Dorsolateral prefrontal cortex (tissue), 122 donors: ENCODE measurements at places on chromosomes 7 and 10. TPM values are rescaled to one million over a fixed set of nuclear protein-coding genes. Genes with fewer than 3 reads are reported as not detected.

DNA sequence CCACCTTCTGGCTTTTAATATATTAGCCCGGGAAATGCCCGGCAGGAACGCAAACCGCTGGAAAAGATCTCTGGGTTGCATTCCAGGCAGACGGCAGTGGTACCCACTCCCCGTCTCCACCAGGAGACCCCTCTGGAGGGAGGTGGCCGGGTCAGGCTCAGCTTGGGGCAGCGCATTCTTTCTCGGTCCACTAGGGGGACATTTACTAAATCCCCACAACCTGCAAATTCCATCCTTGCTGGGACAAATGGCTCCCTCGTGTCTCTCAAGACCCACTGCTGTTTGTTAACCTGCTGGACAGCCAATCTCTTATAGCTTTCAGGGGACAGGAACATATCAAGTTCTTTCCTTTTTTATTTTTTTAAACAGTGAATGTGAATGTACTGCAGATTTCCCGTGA lies 45.8 kb upstream of the CARD11 start:
- DNase-seq = no peak

- DNase-seq = peak; percentile 54
Measured at GRCh38 chr7:42493436-42494198, 256.6 kb upstream of the GLI3 start.

DNA sequence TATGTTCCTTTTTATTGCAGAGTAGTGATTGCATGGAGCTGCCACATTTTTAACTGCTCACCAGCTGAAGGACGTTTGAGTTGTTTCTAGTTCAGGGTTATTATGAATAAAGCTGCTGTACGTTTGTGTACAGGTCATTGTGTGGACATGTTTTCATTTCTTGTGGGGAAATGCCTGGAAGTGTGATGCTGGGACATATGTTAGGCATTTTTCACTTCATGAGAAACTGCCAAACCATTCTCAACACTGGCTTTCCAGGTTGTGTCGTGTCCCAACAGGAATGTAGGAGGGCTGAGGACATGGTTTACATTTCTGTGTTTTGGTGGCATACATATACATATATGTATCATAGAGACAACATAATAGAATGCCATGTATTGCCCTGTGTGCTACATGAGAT lies 73.0 kb downstream of the NEURL1 start:
- no peak for DNase-seq

- peak; percentile 77 for DNase-seq
Measured at GRCh38 chr7:14902589-14903067, at the start of gene DGKB. DGKB (minus strand) TSS chr7:14902751.

GRCh38 chr10:17120694-17121093 lies 8.9 kb downstream of the CUBN start:
- DNase-seq = no peak

DNA sequence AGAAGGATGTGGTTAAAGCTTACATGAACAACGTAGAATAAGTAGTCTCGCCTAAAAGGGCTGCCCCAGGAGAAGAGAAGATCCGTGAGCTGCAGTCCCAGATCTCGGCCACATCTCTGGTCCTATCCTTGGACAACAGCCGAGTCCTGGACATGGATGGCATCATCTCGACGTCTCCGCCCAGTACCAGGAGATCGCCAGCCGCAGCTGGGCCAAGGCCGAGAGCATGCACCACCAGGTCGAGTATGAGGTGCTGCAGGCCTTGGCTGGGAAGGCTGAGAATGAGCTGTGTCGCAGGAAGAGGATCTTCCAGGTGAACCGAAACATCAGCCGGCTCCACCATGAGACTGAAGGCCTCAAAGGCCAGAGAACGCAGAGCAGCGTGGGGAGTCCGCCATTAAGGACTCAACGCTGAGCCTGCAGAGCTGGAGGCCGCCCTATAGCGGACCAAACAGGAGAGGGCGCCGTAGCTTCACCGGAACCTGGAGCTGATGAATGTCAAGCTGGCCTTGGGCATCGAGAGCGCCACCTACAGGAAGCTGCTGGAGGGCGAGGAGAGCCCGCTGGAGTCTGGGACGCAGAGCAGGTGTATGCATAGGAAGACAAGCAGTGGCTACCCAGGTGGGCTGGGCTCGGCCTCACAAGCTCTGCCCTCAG lies 22.2 kb downstream of the LIPK start:
- DNase-seq = no peak

DNA sequence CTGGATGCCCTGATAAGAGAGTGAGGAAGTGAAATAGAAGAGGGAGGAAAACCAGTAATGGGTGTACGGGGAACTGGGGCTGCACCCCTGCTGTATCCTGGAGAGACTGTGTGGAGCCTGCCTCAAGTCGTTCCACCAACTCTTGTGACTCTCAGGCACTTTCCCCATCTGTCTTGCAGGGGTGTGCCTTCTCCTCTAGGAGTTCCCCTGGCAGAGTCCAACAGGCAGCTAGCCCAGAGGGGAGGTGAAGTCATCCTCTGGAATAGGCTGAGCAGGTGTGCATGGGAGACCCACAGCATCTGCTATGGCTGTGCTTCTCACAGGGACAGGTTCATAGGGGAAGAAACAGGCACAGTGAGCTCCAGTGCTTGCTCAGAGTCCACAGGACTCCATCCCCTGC lies 46.8 kb downstream of the WIPF3 start:
- no peak for DNase-seq

DNA sequence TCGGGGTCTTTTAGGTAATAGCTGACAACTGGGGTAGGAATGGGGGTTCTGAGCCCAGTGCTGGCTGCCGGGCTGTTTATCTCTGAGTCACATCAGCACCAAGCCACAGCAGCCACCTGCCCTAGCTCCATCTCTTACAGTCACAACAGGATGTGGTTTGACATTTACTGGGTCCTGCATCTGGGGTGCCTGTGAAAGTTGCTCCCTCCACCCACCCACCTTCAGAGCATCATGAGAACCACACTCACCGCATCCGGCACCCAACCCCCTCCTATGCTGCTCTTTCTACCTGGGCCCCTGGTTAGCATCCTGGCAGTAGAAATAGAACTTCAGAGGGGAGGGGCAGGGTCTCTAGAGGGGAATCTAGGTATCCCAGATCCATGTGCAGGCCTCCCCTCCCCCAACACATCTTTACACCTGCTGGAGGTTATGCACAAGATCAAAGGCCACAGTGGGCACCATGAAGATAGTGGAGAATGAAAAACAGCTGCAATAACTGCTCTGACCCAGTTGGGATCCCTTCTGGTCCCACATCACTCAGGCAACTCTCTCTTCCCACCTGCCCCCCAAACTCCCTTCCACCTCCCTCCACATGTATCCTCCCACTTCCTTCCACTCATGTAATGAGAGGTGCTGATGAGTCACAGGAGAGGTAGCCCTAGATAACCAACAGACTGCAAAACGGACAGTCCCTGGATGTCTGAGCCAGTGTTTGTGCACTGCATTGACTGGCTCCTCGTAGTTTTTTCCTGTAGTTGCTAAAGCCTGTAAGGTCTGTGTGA lies 38.2 kb downstream of the PRSS2 start:
- no peak for DNase-seq

GRCh38 chr7:157693071-157693520 lies 356.3 kb downstream of the DNAJB6 start:
- no peak for DNase-seq

DNA sequence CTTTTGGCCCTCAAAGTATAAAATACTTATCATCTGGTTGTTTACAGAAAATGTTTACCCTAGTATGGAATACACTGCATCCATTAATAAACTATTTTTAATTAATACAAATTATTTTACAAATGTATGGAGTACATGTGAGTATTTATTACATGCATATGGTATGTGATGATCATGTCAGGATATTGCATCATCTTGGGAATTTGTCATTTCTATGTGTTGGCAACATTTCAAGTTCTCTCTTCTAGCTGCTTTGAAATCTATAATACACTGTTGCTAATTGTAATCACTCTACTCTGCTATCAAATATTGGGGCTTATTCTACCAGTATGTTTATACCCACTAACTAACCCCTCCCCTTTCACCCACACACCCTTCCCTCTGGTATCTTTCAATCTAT lies 103.9 kb upstream of the THSD7A start:
- no peak for DNase-seq

DNA sequence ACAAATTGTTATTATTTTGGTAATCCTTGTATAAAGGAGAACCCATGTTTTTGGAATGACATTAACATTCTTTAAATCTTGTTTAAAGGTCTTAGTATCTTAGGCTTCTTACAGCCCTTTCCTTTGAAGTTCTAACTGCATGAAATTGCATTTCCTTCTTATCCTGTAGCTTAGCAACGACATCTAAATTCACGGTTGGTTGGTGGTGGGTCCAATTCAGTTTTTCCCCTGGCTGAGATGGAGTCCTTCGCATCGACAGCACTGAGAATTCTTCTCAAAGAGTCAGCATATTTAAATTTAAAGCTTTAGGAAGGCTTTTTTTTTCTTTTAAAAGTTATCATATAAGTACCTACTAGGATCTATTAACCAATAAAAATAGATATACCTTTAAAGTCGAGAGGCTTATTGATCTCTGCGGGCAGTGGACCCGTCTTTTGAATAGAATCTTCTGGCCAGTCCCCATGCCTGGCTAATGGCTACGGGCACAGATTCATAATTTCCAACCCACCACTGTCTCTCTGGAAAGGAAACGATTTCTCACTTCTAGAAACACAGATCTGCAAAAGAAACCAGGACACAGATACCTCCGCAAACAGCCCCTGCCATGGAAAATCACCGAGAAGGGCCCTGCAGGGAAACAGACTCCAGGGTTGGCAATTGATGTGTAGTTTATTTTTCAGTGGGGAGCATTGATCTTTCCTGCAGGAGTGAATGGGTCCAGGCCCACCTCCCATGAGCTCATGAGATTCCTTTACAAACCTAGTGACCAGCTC lies 63.4 kb downstream of the RAMP3 start:
- no peak for DNase-seq

GRCh38 chr7:16564023-16564380 lies 37.4 kb downstream of the LRRC72 start:
- DNase-seq = no peak

DNA sequence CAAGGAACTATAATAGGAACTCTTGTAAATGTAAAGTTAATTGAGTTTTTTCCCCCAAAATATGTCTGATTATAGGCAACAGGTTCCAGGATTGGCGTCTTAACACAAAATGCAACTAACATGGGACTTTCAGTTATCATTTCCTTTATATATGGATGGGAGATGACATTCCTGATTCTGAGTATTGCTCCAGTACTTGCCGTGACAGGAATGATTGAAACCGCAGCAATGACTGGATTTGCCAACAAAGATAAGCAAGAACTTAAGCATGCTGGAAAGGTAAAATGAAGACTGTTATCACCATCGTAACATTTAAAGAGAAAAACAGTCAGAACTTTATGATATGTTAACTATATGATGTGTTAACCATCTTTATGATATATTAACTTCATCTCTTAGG lies 63.7 kb downstream of the SP8 start:
- no peak for DNase-seq

GRCh38 chr10:71392791-71393781 lies 3.6 kb upstream of the CDH23 start:
- DNase-seq = no peak

DNA sequence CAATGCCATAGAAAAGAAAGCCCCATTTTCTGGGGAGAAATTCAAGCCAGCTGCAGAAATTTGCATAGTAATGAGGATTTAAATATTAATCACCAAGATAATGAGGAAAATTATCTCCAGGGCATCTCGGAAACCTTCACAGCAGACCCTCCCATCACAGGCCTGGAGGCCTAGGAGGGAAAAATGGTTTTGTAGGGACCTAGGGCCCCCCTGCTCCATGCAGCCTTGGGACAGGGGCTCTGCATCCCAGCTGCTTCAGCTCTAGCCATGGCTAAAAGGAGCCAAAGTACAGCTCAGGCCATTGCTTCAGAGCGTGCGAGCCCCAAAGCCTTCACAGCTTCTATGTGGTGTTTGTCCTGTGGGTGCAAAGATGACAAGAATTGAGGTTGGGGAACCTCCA lies 46.6 kb upstream of the VOPP1 start:
- DNase-seq = no peak

DNA sequence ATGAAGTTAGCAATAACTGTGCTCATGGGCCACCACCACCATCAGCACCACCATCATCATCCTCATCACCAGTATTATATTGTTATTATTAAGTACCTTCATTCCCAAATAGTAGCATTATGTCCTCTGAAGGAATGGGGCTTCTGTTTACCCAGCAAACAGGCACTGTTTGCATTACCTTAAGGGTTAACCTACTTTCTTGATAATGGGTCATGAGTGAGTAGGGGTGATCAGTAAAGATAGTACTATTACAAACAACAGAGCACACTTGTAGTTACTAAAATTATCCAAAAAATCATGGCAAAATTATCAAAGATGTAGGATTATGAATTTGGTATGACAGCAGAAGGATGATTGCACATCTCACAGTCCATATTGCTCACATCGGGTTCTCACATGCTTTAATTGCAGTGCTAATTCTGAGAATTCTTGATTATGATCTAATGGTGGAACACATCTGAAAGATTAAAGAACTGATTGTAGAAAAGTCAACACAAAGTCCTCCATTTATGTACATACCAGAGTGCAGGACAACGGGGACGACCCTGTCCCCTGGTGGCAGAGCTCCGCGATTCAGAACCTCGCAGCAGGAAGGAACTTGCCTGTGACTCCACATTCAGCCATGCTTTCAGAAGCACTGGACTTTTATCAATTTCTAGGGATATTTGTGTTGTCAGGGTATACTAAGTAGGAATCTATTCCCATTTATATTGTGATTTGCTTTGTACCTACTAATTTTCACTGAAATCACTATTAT lies 31.0 kb downstream of the PDE1C start:
- DNase-seq = peak; percentile 57

- no peak for DNase-seq
Measured at GRCh38 chr7:148142660-148143248, 447.8 kb upstream of the C7orf33 start.

The TSPAN12 gene
- total RNA-seq = 3.8 TPM

The AGMO gene
- 0.24 TPM for total RNA-seq

The WIPF3 gene
- 28.9 TPM for total RNA-seq

The CUZD1 gene
- total RNA-seq = 2.0 TPM

The NCF1 gene
- 1.9 TPM for total RNA-seq

The INA gene
- 116 TPM for total RNA-seq

The CXCL12 gene
- total RNA-seq = 14.5 TPM

The PPRC1 gene
- total RNA-seq = 19.6 TPM

The SPDYE2 gene
- total RNA-seq = not detected

The BAG3 gene
- total RNA-seq = 30.8 TPM
